ENCODE measurements at places on chromosomes 1 and 21.

DNA sequence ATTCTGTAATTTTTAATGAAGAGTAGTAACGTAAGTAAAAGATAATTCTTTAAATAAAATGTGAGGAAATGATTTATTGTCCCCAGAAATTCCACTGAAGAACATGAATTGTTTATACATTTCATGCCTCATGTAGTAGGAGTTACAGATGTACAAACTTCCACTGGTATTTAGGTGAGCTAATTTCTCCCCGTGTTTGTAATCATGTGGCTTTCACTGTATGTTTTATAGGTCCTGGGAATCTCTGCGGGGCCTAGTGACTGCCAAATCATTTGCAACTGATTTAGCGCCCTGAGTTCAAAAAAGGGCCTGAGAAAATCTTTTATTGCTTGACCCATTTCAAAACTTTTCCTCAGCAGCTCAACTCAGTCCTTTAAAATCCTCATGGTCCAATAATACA, 30.5 kb upstream of the FASLG start:
- DNase-seq, result no peak

DNA sequence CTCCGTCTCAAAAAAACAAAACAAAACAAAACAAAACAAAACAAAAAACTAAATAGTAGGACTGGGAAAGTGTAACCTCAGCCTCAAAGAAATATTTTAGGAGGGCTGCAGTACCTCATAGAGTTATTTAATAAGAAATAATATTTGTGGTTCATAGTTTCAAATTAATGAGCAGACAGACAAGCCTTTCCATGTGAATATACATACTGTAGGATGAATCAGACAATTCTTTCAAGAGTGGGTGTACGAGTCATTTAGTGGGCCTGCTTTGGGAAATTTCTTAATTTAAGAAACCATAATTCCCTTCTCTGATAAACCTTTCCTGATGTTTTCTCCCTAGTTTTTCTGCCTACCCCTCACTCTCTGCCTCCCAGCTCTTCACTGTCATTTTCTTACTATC, 52.5 kb downstream of the CDC14A start:
- DNase-seq, result no peak

DNA sequence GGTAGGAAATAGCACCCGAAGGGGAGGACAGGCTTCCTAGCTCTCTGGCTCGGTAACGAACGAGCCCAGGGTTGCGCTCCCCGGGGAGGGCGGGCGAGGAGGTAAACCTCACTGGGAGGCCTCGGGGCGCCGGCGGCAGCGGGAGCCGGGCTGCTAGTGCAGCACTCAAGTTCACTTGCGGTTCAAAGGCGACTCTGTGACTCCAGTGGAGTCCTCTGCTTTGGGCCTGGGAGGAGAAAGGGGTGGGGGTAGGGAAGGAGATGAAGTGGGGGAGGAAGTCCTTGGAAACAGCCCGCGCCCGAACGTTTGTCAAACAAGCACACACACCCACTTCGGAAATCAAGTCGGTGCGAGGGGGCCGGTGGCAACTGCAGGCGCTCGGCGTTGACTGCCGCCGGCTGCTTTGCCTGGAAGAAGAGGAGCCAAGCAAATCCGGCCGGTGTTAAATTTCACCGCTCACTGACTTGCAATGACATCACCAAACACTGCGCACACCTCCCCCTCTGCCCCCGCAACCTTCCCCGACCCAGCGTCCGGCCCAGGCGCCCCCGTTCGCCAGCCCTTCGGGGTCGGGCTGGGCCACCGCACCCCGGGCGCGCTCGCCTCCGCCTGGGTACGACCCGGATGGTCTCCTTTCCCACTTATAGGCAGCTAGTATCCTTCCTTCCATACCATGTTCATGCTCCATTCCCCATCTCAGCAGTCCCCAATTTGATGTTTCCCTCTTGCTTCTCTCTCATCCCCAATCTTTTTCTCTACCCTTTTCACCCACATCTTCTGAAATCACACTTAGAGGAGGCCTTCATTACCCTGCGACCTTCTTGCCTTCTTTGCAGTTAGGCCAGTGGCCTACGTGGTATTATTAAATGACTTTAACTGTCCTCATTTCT, at the start of gene COL24A1:
TSS of gene COL24A1 (minus strand) at position 207 of the 890 bp plus-strand sequence. CDS start 376 bp downstream, outside the sequence.
- DNase-seq, result no peak

DNA sequence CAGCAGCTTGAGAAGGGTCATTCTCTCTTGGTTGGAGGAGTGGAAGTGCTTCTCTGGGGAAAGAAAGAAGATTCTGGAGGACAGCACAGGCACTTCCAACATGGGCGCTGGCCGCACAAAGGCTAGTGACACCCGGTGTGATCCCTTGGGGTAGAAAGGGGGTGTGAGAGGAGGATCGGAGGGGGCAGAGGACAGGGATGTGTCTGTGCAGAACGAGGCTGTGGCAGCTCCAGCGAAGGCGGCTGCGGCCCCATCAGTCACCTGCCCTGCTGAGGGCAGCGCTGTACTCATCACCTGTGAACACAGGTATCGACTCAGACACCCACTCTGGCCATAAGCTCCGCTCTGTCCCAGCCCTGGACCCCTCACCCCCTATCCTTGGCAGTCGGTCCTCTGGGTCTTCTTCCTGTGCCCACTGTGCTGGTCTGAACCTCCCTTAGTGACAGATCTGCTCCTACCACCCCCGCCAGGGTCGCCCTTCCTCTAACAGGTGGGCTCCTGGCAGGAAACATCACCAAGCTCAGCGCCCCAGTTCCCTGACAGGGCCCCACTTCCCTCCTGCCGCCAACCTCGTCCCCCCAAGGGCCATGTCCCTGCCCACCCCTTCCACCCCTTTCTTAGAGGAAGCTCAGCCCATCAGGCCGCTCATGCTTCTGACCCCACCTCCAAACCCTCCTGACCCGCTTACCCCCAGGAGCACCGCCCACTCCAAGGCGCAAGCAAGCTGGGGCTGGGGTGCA, 20.1 kb downstream of the TP73 start:
- DNase-seq, result no peak

DNA sequence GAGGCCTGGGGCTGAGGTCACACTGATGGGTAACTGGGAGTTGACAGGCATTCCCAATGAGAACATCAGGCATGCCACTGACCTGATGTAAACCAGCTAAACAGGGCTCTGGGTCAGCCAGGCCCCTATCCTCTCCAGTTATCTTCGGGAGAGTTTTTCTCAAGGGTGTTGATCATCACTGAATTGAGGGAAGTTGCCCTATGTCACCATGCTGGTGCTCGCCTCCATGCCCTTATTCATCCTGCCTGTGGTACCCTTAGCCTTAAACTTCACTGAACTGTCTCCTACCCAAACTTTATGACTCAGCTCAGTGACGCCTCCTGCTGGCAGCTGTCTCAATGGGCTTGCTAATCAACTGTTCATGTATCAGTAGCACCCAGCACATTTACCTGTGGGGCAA, 80.7 kb upstream of the TNR start:
- DNase-seq, result no peak

GRCh38 chr1:204076891-204077290, 4.0 kb downstream of the SOX13 start:
- DNase-seq, result no peak

GRCh38 chr1:116808200-116808847, 54.1 kb downstream of the CD2 start:
- peak; percentile 80 for DNase-seq

GRCh38 chr1:84181350-84182005, 37.4 kb downstream of the PRKACB start:
- DNase-seq, result no peak

GRCh38 chr1:245715970-245716369, 561.2 kb downstream of the KIF26B start:
- DNase-seq, result peak; percentile 98

- DNase-seq, result no peak
These were observed 51.1 kb upstream of the LDLRAP1 start for GRCh38 chr1:25492323-25492722.

All from mammary epithelial cell (primary cell).